ENCODE measurements at places on chromosomes 13 and 19. TPM values are rescaled to one million over a fixed set of nuclear protein-coding genes. Genes with fewer than 3 reads are reported as not detected.

Gene RASAL3
- 0.51 TPM for total RNA-seq

Gene PRR12
- total RNA-seq = 6.4 TPM

Gene CEACAM5
- total RNA-seq = not detected

Gene IRS2
- 9.4 TPM for total RNA-seq

Gene ZFP28
- 45.3 TPM for total RNA-seq

Gene TUBA3C
- total RNA-seq = not detected

GRCh38 chr13:25977671-25978070, 74.1 kb downstream of the SHISA2 start:
- no peak for DNase-seq

DNA sequence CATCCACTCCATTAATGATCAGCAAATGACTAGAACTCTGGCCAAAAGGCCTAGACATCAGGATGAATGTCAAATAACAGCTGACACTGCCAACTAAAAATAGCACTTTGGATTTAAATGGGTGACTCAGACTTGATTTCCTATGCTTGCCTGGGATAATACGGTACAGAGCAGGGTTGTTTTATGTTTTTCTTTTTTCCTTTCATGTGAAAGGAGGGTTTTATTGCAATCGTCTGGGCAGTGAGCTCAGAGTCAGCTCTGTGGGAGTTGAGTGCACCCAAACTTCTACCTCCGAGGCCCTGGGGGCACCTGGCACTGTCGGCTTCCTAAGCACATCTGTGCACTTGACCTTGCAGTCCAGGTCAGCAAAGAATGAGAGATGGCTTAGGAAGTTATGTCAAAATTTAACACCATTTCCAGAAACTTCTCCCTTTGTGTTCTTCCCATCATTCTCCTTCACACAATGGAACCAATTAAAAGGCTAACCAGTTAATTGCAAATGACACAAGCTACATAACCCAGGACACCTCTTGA, 134.1 kb downstream of the LACC1 start:
- DNase-seq = no peak

- no peak for DNase-seq
Observed at GRCh38 chr13:109971006-109971405, 184.6 kb upstream of the IRS2 start.

DNA sequence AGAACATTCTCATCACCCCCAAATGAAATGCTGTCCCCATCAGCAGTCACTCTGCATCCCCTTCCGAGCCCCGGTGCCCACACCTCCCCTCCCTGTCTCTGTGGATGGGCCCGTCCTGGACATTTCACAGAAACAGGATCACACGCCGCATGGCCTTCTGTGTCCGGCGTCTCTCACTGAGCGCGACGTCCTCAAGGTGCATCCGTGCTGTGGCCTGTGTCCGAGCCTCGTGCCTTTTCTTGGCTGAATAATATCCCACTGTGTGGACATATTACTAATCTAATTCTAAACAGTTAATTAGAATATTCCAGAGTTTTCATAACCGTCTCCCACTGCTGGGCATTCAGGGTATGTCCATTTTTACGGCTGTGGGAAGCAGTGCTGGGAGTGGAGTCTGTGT, 8.7 kb downstream of the NDUFS7 start:
- no peak for DNase-seq

DNA sequence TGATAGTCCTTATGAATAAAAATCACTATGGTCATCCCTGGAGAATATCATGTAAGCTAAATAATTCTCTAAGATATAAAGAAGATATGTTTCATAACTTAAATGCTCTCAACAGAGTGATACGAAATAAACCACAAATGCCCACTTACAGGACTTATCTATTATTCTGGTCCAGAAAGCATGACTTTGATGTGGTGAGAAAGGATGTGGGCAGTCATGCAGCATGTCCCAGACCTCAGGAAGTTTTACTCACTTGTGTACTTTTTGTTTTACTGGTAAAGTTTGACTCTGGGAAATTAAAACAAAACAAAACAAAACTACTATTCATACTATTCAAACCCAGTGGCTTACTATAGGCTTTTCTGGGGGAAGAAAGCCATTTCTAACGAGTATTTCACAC, 483.2 kb upstream of the SLITRK6 start:
- DNase-seq = no peak

DNA sequence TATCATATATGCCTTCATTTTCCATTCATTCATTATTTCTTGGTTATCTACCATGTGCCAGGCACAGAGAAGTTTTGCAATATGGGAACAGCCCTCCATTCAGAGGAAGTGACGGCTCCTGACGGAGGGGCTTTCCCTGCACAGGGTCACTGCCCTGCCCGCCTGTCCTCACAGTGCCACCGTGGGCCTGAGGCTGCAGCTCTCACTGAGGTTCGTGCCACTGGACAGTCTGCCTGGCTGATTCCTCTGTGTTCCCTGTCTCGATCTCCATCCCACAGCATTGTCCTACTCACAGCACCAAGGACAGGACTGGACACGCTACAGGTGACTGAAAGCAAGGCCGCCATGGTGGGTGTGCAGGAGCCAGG, 92.7 kb downstream of the TSHZ3 start:
- DNase-seq = no peak
